Ecto neural progenitor cell (in vitro differentiated cells): ENCODE measurements at places on chromosomes 7 and 10.

DNA sequence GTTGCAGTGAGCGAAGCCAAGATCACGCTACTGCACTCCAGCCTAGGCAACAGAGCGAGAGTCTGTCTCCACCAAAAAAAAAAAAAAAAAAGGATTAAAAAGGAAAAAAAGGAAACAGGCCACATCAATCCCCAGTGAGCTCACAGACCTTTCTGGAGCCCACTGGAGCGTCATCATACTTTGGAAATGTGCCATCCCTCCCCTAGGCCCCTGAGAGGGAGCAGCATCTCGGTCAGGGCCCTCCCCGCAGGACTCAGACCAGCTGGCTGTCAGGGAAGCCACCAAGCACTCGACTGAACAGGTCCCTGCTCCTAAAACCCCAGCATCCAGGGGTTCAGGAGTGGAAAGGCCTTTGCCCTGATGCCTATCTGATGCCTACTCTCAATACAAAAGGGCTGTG is 97.9 kb upstream of the SH2B2 start:
- DNase-seq = no peak

GRCh38 chr10:13352519-13352918 is 4.4 kb upstream of the SEPHS1 start:
- no peak for DNase-seq

DNA sequence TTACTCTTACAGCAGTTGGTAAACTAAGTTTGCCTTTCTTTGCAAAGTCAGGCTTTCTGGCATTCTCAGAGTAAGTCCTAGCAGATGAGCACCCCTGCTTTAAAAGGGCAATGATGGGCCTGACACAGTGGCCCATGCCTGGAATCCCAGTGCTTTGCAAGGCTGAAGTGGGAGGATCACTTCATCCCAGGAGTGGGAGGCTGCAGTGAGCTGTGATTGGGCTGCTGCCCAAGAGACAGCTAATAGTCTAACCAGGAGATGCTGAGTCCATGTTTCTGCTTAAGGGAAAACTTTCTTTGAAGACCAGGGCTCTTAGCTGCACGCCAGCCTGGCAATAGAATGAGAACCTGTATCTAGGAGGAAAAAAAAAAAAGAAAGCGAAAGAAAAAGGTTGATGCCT is 100.2 kb upstream of the MPP7 start:
- no peak for DNase-seq

GRCh38 chr10:11286261-11286852 is 268.7 kb downstream of the CELF2 start:
- no peak for DNase-seq

- no peak for DNase-seq
Measured at GRCh38 chr7:97801108-97801507, 69.2 kb downstream of the TAC1 start.

DNA sequence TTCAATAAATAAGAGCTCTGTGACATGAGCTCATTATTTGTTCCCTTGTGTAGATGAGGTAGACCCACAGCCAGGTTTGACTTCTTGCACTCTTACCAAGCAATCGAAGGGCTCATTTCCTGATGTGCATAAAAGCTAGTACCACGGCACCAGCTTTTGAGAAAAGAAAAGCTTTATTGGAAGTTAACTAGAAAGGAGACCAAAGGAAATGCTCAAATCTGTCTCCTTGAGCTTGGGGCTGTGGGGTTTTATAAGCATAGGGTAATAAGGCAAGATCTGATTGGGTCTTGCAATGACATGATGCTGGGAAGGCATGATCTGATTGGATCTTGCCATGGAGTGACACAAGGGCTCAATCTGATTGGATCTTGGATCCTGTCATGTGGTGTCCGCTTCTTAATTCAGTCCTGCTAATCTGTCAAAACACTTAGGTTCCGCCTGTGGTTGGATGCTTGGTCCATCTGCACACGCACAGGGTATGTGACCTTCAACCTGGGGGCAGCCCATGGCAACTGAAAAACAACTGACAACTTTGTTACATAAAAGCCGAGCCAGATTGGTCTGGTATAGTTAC is 47.8 kb upstream of the FRMD4A start:
- DNase-seq = no peak

- no peak for DNase-seq
Measured at GRCh38 chr7:70736715-70737460, 395.1 kb upstream of the GALNT17 start.

DNA sequence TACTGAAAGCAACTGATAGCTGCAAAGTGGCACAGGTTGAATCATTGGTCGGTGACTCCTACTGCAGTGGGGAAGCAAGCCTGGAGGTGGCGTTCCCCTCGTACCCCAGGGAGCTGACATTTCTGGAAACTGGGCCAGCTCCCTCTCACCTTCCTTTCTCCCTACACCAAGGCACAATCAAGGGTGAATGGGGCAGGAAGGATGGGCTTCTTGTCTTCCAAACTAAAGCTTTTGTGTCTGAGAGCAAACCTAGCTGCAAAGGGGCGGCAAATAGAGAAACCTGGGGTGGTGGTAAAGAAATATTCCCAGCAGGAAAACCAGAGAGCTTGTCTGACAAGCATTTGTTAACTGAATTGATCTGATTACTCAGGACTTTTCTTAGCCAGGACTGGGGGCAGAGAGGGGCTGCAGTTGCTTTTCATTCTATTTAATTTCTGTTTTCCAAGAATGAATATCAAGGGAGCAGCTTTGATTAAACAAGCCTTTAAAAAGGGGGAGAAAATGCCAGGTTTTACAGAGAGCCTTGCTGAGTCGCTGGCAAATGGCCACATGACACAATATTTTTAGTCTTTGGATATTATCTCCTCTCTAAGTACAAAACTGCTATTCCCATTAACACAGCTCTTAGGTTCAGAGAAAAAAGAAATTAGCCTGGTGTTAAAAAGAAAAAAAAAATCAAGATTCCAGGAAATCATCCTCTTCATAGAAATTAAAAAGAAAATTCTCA is 27.8 kb downstream of the CDHR3 start:
- peak; percentile 57 for DNase-seq

- DNase-seq = no peak
Measured at GRCh38 chr10:96501985-96502384, 11.7 kb downstream of the TLL2 start.

GRCh38 chr7:30074422-30075030 is 46.3 kb downstream of the PLEKHA8 start:
- DNase-seq = no peak
